ENCODE measurements at places on chromosomes 3 and 15.

GRCh38 chr3:170564664-170565063 lies 21.2 kb downstream of the SLC7A14 start:
- DNase-seq = no peak

DNA sequence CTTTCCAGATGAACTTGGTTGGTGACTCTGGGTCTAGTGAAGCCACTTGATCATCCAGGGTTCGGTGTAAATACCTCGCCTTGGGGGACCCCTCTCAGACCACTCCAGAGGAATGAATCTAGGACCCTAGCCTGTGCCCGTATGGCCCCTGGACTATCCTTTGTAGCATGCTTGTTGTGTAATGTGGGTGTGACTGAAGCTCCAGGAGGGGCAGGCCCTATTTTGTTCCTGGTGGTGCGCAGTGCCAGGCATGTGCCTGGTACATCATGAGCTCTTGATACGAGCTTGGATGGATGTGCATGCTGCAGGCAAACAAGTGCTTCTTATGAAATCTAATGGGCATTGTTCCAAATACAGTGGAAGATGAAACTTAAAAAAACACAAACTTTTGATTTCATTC lies 82.8 kb downstream of the EBLN2 start:
- DNase-seq = no peak

GRCh38 chr15:61226361-61227256 lies 2.5 kb downstream of the RORA start:
- DNase-seq = no peak

- peak; percentile 33 for DNase-seq
These were observed 2.4 kb downstream of the KLHDC8B start for GRCh38 chr3:49173792-49174170.

DNA sequence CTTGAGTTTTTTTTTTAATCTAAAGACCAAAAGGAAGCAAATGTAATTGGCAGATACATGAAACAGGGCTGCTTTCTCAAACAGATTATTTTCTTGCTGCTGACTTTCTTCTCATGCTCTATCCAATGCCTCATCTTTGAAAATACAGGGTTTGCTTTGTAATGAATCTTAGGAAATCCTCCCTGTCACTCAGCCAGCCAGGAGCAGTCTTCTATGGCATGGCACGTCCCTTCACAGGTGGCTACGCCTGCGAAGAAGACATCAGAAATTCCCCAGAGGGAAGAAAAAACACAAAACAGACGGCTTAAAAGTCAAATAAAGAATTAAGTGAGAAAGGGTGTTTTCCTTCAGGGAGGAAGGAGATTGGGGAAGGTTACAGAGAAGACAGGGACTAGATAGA lies 242.5 kb downstream of the IGSF11 start:
- DNase-seq = no peak

DNA sequence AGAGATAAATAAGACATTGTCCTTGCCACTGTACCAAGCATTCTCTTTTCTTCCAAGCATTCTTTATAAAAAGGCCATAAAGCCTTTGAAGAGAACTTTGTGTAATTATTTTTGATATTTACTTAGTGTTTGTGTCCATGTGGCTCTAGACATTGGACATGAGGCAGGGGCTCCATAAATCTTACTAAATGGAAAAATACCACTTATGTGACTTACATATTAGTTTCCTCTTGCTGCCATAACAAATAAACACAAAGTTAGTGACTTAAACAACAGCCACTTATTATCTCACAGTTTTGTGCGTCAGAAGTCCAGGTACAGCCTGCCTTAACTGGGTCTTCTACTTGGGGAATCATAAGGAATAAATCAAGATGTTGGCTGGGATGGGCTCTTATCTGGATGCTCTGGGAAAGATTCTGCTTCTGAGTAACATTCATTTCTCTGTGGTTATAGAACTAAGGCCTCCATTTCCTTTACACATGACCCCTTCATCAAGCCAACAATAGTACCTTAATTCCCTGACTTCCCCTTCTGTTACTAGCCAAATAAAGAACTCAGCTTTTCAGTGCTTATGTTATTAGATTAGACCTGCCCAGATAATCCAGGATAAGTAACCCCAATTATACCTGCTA lies 59.9 kb upstream of the COL8A1 start:
- no peak for DNase-seq

DNA sequence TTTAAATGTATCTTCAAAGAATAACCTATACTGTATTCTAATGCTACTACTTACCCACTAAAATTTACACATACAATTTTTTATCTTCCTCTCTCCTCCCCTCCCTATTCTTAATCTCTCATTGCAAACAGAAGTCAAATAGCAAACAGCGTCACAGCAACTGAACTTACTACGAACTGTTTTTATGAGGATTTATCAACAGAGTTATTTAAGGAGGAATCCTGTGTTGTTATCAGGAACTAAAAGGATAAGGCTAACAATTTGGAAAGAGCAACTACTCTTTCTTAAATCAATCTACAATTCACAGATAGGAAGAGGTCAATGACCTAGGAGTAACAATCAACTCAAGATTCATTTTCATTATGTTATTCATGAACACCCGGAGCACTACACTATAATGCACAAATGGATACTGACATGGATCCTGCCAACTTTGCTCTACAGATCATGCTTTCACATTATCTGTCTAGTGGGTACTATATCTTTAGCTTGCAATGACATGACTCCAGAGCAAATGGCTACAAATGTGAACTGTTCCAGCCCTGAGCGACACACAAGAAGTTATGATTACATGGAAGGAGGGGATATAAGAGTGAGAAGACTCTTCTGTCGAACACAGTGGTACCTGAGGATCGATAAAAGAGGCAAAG lies 984 bp downstream of the FGF7 start:
- DNase-seq = no peak

Data from NT2/D1 (cell line).